ENCODE measurements at places on chromosomes 6 and 20. TPM values are rescaled to one million over a fixed set of nuclear protein-coding genes. Genes with fewer than 3 reads are reported as not detected.

The UNC5CL gene
- 1.2 TPM for total RNA-seq

The FAXC gene
- total RNA-seq, result not detected

The ID1 gene
- 17.1 TPM for total RNA-seq

The ZNF391 gene
- total RNA-seq, result 0.84 TPM

The BMP6 gene
- 7.7 TPM for total RNA-seq

The OOEP gene
- not detected for total RNA-seq

The SIRPD gene
- 0.42 TPM for total RNA-seq

The CDYL gene
- total RNA-seq, result 72.3 TPM

The HNF4A gene
- not detected for total RNA-seq

The WRNIP1 gene
- 21.6 TPM for total RNA-seq

The PRDM13 gene
- total RNA-seq, result under 0.01 TPM

The CFB gene
- total RNA-seq, result 3.1 TPM

The SRMS gene
- not detected for total RNA-seq
